Esophagus squamous epithelium (tissue), 5 donors: ENCODE measurements at places on chromosomes 6 and 20.

- DNase-seq = no peak
Measured at GRCh38 chr6:90835596-90836212, 248.8 kb upstream of the MAP3K7 start.

- DNase-seq = no peak
Measured at GRCh38 chr6:9540534-9541126, 874.2 kb downstream of the TFAP2A start.

DNA sequence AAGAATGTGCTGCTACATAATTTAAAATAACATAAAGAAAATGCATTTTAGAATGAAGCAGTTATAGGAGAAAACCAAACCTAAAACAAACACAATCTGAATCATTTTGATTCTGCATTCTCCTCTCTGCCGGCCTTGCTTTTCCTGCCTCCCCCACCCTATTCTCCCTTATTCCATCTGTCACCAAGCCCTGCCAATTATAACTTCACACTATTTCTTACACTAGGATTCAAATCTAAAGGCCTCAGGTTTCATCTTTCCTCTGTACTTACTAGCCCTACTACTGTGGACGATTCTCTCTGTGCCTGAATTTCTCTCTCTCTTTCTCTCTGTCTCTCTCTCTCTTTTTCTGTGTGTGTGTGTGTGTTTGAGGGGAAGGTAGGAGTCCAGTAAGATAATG lies 18.7 kb upstream of the PRIM2 start:
- no peak for DNase-seq

DNA sequence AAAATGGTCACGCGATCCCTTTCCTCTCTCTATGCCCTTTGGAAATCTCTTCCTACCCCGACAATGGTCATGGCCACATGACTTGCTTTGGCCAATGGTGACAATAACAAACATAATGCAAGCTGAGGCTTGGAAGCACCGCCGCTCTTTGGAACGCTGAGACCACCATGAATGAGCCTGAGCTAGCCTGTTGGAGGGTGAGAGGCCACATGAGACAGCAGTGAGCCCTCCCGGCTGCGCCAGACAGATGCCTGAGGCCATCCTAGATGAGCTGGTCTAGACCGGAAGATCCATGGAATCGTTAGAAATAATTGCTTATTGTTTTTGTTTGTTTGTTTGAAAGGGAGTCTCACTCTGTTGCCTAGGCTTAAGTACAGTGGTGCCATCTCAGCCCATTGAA lies 64.2 kb downstream of the STK35 start:
- no peak for DNase-seq

GRCh38 chr6:156313037-156313436 lies 464.1 kb upstream of the ARID1B start:
- DNase-seq = no peak

- DNase-seq = no peak
Measured at GRCh38 chr6:155406801-155407200, 48.8 kb downstream of the NOX3 start.

DNA sequence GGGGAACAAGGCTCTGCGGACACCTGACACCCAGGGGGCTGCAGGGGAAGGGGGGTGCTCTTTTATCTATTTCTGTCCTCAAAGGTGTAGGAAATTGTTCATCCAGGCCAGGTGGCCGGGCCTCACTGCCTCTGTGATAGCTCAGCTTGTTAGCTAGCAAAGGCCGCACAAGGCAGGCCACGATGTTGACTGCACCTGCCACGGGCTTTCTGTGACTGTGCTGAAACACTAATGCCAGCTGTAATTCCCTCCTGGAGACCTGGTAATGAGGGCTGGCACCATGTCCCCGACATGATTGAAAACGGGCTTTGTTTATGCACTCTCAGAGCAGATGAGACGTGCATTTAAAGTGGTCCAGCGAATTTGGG lies 61.4 kb upstream of the APCDD1L start:
- no peak for DNase-seq

GRCh38 chr20:46230801-46231282 lies 77.5 kb downstream of the CDH22 start:
- no peak for DNase-seq

- no peak for DNase-seq
Measured at GRCh38 chr6:37752718-37753117, 55.0 kb upstream of the MDGA1 start.

DNA sequence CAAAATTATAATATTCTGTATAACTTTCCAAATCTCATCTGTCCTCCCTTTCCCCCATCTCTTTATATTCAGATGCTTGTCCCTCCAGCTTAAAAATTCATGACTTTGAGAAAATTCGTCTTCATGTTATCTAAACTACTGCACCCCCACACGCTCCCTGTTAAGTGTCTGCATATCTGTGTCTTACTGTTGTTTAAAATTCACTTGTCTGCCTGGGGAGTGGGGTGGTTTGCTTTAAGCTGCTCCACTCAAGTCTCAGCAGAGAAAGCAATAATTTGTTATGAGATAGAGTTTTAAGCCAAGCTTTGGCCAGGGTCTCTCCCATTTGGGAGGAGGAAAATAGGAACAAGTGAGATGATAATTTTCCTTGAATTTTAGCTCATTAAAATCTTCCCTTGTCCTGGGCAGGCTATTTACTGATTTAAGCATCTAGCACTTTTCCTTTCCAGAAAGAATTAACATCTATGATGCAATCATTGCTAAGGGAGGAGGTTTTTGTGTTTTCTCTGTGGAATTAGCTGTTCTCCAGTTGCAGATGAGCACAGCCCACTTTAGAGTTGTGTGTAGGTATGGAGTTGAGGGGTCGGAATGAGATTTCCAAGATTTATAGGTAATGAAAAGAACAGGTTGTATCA lies 36.8 kb downstream of the MTHFD1L start:
- no peak for DNase-seq

- no peak for DNase-seq
Measured at GRCh38 chr20:13008761-13009681, at the start of gene SPTLC3. TSS of gene SPTLC3 (plus strand) at chr20:13008972. CDS start at chr20:13009268, 296 bp downstream.

GRCh38 chr6:37354526-37355384 lies 972 bp downstream of the RNF8 start:
- DNase-seq = no peak

DNA sequence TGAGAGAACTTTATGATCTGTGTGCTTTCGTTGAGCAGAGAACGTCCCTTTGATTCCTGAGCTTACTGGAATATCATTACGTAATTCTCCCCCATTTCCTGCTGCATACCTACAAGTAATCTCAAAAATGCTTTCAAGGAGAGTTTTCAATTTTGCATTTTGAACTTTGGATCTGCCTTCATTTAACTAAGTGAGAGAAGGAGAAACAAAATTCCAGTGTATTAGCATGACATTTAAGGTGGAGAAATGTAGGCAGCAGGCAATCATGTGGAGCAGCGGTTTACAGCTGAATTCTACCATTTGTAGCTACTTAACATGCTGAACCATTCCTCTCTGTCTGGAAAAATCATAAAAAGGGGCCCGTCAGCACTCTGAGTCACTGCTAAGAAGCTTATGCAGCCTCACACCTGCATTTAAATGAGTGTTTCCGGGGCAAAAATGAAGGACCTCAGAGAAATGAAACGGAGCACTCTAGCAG lies 451.5 kb downstream of the PLCB1 start:
- no peak for DNase-seq

GRCh38 chr20:6467562-6467961 lies 299.9 kb upstream of the BMP2 start:
- no peak for DNase-seq

DNA sequence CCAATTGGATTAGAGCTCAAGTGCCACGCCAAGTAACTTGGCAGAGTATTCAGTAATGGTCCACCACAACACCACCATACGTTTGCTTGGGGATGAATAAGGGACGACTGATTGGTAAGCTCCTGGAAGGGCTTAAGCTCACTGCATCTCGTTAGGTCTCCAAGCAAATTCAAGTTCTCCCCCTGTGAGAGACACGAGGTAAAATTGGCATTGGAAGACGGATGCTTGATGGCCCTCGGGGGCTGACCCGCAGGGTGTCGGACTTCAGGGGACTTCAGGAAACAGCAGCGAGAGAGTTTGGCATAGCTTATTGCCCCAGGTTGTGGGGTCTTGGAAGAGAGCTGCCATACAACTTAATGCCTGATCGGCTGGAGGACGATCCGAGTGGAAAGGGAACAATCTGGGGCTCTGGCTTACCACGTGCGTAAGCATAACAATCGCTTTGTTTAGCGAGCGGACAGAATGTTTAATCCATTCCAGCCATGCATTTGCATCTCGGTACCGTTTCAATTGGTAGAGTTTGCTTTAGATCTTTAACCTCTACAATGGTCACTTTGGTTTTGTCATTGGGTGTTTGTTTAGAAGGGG lies 4.8 kb upstream of the ZNFX1 start:
- DNase-seq = no peak

DNA sequence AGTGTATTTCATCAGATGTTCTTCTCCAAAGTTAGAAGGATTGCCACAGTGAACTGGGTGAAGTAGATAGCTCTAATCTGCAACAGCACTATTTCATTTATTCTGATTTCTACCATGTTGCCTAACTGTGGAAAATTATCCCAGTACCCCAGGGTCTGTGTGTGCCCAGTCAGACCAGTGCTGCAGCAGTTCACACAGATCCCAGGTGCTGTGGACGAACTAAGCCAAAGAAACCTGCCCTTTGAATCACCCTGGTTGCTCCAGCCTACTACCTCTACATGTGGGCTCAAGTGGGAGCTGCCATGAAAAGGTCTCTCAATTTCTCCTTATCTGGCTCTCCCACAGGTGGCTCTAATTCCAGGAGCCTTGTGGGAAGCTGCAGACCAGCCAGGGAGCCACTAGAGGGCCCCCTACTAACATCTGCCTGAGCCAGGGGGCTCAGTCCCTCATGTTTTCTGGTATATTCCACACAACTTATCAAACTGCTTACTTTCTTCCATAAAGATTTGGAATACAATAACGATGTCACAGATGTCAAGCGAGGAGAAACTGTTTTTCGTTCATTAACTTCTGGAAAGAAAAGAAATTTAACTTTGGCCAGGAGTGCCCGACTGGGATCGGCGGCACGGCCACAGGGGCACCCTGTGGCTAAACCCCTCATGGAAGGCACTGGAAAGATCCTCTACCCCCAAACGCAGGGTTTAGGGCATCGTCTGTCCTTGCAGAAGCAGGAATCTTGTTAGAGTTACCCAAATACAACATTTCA lies 31.6 kb upstream of the LY86 start:
- DNase-seq = no peak

- no peak for DNase-seq
Measured at GRCh38 chr6:36906539-36907325, 21.0 kb downstream of the C6orf89 start.

DNA sequence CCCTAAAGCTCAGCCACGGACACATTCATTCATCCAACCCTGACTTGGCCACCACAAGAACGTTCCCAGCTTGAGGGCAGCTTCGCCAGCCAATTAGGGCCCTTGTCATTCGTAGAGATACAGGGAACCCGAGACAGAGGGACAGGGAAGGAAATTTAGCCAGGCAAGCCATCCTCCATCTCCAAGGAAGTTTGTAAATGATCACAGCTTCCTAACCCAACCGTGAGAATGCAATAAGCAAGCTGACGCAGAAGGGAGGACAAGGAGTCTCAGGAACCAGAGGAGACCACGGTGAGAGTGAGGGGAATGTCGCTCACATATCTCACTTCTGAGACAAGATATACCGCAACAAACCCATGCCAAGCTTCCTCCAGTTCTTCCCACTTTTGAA lies 1.4 kb downstream of the TRAM2 start:
- DNase-seq = no peak

DNA sequence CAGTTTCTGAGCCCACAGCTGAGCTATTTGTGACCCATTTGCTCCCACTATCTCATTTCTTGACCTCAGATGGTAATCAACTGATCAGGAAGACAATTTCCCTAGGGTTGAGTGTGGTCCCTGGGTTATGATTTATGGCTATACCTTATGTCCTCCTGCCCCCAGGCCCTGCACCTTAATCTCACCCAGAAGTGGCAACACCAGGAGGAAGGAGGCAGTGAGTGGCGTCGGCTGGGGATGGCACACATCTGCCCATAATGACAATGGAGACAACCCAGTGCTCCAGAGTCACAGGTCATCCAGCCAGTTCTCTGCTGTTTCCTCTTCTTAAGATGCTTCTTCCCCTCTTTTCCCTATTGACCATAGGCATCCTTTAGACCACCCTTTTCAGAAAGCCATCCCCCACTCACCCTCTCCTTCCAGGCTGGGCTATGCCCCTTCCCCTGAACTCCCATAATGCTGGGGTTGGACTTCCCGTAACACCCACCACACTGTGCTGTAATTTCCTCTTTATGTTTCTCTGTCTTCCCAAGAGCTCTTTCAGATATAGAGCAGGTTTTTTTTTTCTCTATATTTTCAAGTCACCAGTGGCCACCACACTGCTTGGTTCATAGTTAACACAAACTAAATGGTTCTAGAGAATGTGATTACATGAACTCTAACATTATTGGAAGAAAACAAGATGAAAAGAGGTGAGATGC lies 8.0 kb downstream of the TRIM10 start:
- no peak for DNase-seq

GRCh38 chr20:57680934-57681914 lies 28.6 kb downstream of the PMEPA1 start:
- DNase-seq = no peak

GRCh38 chr20:23290761-23291574 lies 59.6 kb upstream of the NXT1 start:
- no peak for DNase-seq

- no peak for DNase-seq
Measured at GRCh38 chr6:42378125-42378524, 73.6 kb downstream of the TRERF1 start.

DNA sequence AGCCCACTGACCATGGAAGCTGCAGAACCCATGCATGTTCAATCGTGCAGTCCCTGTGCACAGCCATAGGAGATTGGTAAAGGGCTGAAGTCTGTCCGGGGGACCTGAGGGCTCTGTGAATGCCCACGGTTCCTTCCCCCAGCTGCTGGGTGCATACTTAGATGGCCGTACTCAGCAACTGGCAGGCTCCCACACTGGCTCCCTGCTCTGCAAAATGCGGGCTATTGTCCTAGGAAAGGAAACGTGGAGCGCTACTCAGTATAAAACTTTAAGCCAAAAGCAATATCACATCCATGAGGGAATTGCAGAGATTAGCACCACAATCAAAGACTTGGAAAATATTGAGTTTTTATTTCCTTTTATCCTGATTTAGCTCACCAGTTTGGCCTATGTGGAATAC lies 202.0 kb downstream of the WDR27 start:
- DNase-seq = no peak

DNA sequence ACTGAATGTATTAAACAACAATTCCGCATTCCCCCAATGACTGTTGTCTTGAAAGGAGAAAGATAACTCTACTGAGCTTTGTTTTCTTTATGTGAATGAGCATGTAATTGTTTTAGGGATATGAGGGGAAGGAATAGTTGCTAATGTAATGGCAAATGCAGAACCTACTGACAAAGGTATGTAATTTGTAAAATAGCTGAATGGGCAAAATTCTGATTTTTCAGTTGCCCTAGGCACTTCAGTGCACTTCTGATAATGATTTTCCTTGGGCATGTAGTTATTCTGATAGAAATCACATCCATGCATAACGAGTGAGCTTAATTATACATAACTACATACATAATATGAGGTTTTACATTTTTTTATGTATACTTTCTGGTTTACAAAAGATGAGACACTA lies 53.4 kb upstream of the FOXO3 start:
- no peak for DNase-seq
